ENCODE measurements at places on chromosomes 12 and 14.

DNA sequence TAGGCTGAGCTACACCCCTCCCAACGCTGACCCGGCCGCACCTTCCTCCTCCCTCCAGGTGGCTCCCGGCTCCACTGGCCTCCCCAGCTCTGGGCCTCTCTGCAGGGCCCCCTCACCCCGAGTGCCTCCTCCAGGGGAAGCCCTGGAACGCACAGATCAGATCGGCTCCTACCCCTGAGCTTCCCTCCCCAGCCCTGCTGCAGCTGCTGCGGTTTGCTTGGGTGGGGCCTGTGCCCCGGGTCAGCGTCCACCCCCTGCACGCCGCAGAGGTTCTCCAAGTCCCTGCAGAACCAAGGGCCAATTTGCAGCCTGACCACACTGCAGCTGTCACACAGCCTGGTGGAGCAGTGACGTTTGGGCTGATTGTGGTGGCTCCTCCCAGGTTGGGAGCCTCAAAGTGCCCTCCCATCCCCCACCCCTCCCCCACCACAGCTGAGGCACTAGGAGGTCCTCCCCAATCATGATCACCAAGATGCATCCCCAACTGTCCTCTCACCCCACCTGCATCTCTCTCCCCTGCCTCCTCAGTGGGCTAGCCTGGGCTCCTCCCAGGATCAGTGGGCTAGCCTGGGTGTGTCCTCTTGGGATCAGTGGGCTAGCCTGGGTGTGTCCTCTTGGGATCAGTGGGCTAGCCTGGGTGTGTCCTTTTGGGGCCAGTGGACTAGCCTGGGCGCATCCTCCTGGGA lies 12.8 kb upstream of the FBRSL1 start:
- no peak for DNase-seq

DNA sequence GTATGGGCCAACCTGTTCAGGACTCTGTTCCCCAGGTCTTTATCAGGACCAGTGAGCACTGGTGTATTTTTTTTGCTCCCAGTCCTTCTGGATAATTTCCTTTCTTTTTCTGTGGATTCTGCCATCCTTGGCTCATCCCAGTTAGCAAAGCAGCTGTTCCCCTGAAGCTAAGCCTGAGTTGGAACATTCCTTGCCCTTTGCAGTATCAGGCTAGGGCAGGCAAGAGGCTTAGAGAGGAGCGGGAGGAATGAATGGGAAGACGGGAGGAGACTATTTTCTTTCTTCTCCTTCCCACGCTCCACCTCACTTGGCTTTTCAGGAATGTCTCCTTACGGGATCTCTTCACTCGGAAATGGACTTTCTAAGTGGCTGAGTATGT lies 29.2 kb downstream of the ERG28 start:
- no peak for DNase-seq

DNA sequence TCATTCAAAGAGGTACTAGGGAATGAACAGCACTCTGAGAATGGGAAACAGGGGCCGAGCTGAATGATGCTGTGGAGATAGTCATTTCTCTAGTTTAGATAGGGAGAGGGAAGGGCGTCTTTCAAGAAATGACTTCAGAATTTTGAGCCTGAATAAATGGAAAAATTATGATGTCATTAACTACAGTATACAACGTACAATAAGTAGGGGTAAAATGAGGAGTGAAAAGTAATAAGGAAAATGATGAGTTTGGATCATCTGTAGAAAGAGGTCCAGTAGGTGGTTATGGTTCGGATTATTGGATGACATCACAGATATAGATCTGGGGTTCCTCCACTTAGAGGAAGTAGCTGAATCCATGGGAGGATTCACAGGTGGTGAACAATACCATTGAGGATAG lies 960.0 kb downstream of the DIO2 start:
- DNase-seq: no peak

- no peak for DNase-seq
Observed at GRCh38 chr14:74609721-74610120, 2.3 kb downstream of the LTBP2 start.

GRCh38 chr12:106736051-106736957 lies 38.2 kb upstream of the RIC8B start:
- DNase-seq: no peak

GRCh38 chr12:18352312-18352711 lies 91.0 kb downstream of the PIK3C2G start:
- no peak for DNase-seq

GRCh38 chr14:94009767-94010166 lies 12.7 kb downstream of the CCDC197 start:
- DNase-seq: no peak

DNA sequence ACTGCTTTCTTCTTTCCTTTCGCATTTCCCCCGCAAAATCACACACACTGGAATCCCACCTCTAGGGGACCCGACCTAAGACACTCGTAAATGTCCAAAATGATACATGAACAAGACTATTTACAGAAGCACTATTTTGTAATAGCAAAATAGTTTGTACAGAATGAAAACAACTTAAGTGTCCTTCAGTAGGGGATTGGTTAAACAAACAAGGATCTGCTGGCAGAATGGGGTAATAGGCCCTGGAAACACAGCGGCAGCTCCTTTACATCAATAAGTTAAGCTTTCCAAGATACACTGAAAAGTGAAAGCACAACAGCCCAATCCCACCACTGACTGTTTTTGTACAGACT lies 48.8 kb downstream of the LTBP2 start:
- no peak for DNase-seq

GRCh38 chr14:58488550-58488949 lies 61.0 kb downstream of the KIAA0586 start:
- DNase-seq: no peak

- no peak for DNase-seq
Observed at GRCh38 chr14:86938320-86938719, 1054.7 kb downstream of the GALC start.

DNA sequence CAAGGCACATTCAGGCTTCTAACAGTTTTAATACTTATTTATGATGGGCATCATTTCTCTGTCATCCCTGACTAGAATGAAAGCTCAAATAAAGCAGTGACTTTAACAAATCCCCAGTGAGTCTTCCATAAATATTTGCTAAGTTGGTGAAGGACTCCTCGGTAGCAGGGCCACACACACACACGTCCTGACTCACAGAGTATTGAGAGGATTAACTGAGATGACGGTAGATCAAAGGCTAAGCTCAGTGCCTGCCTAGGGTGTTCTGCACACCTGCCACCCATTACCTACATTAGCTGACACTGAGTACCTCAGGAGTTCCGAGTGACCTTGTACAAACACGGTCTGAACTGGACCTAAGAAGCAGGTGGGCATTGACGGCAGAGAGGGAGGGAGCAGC lies 197.3 kb upstream of the SFSWAP start:
- no peak for DNase-seq

DNA sequence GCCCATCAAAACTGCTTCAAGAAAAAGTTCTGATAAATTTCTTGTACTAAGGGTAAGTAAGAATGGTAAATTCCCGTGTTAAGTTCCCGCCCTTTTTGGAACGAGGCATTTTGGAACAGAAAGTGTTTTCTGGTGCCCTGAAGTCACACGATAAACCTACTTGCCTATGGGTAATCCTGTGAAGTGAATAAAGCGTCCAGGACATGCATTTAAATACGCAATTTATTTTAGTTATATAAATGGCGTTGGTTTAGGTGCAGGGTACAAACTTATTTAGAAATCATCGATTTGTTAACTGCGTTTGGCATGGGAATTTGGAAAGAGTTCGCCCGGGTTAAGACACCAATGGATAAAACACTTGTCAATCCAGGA lies 715 bp upstream of the RAP1B start:
- DNase-seq: no peak

DNA sequence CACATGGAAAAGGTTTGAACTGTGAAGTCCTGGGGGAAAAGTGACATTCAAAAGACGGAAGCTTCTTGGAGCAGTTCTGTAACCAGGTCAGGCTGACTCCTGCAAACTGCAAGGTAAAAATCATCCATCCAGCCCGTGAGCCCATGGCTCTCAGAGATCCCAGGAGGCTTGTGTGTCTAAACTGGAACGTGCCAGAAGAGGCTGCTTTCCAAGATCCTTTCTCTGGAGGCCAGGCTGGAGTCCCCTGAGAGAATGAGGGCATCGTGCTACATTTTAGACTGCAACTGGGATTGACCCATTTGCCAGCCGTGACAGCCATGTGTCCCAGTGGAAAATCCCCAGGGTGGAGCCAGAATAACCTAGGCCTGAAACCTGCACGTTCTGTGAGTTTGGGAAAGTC lies 7.8 kb upstream of the WSCD2 start:
- DNase-seq: no peak

GRCh38 chr12:114776731-114777442 lies 92.9 kb upstream of the TBX3 start:
- no peak for DNase-seq

DNA sequence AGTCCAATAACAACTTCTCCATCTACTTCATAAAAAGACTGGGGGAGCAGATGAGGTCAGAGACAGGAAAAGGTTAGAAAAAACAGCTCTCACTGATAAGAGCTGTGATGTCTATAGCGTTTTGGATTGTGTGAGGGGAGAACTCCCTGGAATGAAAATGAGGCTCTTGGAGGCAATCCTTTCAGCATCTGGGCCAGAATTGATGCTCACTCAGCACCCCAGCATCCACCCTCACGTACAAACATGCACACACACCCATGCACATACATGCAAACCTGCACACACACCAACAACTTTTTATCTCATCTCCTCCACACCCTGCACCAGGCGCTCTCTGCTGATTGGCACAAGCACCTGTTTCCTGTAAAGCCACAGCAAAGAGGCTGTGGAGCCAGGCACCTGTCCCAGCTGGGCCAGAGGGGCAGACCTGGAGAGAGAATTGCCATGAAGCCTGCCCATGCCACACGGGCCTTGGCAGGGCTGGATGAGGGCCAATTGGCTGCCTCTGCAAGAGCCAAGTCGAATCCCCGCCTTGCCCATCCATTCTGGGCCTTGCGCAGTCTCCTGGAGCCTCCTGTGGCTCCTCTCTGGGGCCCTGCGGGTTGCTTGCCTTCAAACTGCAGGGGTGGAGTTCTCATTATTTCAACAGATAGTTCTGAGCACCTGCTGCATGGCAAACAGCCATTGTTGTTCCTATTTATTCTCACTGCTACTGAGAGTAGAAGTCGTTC lies 53.1 kb downstream of the SYNE3 start:
- DNase-seq: no peak

DNA sequence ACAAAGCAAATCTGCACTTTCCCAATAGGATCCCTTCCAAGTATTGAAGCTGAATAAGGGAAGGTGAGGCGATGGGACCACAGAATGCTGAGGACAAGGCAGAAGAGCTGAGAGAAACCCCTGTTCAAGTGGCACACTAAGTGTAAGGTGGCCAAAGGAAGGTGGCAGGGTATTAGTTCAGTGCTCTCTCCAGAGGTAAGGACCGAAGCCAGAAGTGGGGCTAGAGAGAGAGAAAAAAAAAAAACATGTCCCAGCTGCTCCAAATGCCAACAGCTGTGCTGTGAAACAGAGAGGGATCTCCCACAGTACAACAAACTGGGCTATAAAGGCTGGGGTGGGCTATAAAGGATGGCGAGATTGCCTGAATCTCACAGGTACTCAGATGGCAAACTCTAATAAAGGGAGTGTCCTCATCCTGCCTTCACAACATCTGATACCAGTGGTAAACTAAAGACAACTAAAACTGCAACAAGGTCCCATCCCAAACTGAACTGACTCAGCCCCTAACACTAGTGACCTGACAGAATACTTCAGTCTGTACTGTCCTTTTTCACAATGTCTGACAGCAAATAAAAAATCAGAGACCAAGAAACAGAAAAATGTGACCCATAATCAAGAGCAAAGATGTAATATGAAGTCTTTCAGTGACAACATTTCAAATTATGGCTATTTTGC lies 47.9 kb downstream of the CDK17 start:
- DNase-seq: no peak

DNA sequence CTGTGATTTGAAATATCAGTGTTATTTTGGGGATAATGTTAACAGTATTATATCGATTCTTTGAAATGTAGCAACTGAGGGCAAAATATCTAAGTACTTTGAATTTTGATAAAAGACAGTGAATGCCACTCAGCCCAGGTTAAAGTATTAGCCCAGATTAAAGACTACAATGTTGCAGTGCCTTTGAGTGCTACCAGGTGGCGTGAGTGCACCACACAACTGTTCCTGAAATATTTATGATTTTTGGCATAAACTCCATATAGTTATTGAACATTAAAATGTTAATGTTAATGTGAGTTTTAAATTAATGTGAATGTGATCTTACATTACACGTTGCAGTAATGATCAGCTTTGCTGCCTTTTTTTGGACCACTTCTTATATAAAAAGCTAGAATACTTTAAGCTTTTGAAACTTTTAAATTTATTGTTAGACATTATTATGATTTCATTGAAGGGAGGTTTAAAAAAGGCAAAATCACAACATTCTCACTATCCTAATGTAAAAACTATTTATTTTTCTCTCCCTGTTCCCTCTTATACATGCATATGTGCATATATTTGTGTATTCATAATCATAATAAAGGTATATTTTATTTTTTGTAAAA lies 22.5 kb downstream of the MRPS35 start:
- DNase-seq: no peak

DNA sequence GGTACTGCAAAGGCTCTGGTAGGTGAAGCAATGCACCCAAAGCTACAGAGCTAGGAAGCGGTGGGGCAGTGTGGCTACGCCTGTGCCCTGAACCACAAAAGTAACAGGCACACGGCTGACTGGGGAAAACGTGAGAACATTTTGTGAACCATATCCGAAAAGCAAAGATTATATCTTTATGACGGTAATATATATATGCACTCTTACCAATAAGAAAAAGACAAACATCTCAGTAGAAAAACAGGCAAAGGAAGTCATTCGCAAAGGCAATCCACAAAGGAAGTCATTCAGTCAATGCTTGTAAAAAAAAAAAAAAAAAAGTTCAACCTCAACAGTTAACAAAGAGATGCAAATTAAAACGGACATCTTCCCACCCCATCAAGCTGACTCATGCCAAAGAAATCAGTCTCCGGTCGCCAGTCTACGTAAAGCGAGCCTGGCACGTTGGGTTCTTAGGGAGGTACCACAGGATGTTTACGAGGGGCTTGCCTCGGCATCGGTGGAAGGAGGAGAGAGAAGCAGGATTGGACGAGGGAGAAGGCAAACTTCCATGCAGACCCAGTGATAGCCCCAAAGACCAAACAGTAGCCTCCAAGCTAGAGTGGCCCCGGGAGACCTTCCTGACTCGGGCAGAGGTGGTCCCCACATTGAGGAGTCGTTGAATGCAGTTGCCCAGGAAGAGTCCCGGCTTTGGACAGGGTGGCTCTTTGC lies 39.4 kb upstream of the PPP2R5C start:
- DNase-seq: no peak

- DNase-seq: no peak
Observed at GRCh38 chr12:26022043-26022442, 63.6 kb downstream of the RASSF8 start.

All from H1 (cell line).